ENCODE measurements at places on chromosomes 7 and 10. TPM values are rescaled to one million over a fixed set of nuclear protein-coding genes. Genes with fewer than 3 reads are reported as not detected.

DNA sequence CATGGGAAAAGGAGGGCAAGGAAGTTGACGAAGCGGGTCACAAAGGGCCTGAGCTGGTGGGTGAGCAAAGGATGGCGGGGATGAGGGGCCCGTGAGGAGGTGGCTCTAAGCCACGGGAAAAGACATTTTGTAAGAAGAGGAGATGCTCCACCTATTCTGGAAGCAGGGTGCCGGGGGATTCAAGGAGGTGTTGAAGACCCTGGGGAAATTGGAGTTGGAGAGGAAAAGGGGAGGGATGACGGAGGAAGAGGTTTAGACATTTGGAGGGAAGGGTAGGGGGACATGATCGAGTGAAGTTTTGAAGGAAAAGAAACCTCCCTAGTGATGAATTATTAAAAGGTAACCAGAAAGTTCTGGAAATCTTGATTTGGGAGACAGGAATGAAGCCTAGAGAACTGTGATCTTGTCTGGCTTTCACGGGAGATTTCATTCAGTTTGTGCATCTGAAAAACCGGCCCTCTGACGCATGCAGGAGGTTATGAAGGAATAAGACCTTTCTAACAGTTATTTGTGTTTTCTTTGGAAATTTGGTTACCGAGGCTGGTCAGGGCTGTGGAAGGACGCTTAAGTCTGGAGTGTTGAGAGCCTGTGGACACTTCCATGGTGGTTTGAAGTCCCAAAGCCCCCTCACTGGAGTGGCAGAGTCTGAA lies 1.4 kb downstream of the SMO start:
- no peak for DNase-seq

GRCh38 chr7:82507976-82508677 lies 64.5 kb upstream of the CACNA2D1 start:
- DNase-seq, result peak; percentile 46

DNA sequence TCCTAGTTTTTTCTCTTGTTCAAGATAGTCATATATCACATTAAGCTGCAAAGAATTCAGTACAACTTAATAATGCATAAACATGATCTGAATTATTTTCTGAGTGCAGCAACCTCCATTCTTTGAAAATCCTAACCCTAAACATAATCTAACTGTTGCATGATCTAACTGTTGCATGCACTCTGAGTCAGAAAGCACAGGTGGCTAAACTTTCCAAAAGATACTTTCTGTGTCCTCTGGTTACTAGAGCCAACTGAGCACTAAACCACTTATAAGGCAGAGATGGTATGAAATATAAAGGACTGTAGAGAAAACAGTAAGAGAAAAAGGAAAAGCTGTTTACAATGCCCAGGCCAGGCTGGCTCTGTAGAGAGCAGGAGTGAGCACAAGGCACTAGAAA lies 23.0 kb upstream of the FAM133B start:
- no peak for DNase-seq

- no peak for DNase-seq
These were observed 81.4 kb upstream of the EMX2 start for GRCh38 chr10:117460846-117461765.

DNA sequence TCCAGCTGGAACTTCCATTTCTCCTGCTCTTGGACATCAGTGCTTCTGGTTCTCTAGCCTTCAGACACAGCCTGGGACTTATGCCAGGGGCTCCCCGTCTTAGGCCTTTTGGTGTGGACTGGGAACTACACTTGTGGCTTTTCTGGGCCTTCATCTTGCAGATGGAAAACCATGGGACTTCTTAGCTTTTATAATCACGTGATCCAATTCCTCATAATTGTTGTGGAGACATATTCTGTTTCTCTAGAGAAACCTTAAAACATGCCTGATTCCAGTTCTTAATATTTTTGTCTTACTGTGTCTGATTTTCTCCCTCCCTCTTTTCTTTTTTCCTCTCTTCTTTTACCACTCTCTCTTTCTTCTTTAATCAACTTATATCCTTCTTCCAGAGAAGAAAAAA lies 224.2 kb upstream of the FOXP2 start:
- DNase-seq, result no peak

Gene NCF1
- total RNA-seq, result 0.49 TPM

Gene FKBP6
- not detected for total RNA-seq

Gene PITX3
- 1.5 TPM for total RNA-seq

Measured in GM23338 (cell line).